Activated T-helper 2 cell treated with anti-CD3 and anti-CD28 coated beads, Interferon-gamma antibody, Interleukin-2, Interleukin-4, amounts not matched to agents 10 μg/mL and 5 μg/mL and 100 μg/mL, durations not matched to agents 14 hours and 24 hours and 36 hours (primary cell): ENCODE measurements at places on chromosomes 7 and 10.

DNA sequence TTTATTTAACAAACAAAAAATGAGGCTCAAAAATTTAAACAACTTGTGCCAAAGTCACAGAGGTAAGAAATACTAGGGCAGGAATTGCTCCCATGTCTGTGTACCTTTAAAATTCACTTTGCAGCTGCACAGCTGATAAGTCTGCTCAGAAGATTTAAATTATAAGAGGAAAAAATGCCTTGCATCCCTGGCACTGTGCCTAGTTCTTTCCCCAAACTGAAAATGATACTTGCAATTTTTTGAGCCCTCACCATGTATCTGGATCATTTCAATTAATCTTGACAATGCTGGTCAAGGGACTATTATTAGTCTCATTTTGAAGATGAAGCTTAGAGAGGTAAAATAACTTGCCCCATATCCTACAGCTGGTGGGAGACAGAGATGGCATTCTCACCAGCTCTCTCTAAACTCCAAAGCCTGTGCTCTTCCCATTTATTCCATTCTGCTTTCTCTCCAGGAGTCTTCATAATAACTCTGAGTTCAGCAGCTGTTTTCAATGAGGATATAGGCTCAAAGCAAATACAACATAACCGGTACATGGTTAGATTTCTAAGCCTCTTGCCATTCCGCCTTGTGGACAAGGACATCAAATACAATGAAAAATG is 350.5 kb upstream of the LRRTM3 start:
- H3K4me1 ChIP-seq = no peaks in the 10 kb centered on the region
- H3K27me3 ChIP-seq = no peaks in the 10 kb centered on the region
- H3K4me3 ChIP-seq = no peak overlapping the region
- no peak overlapping the region for H3K27ac ChIP-seq
- DNase-seq = no peak
- H3K36me3 ChIP-seq = no peaks in the 10 kb centered on the region

DNA sequence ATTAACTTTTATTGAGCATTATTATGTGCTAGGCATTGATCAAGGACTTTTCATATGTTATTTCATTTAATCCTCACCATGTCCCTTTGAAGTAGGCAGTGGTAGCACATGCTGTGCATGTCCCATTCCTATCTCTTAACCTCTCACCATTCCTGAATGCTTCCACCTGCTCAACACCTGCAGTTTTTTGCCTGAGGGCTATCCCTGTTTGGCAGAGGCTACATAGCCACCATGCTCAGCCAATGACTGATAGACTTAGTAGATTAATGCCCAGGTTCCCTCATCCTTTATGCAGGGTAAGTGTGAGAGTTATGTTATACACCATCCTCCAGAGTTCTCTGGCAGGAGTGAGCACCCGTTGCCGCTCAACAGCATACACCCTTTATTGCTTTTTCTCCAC is 387.8 kb downstream of the BBS9 start:
- no peak for DNase-seq
- no peaks in the 10 kb centered on the region for H3K36me3 ChIP-seq
- H3K4me3 ChIP-seq = no peak overlapping the region
- H3K27ac ChIP-seq = no peak overlapping the region
- H3K27me3 ChIP-seq = no peaks in the 10 kb centered on the region

GRCh38 chr10:128833671-128834070 is 633.4 kb upstream of the MGMT start:
- no peak overlapping the region for H3K27ac ChIP-seq
- H3K27me3 ChIP-seq = no peaks in the 10 kb centered on the region
- DNase-seq = no peak
- no peak overlapping the region for H3K4me3 ChIP-seq
- no peaks in the 10 kb centered on the region for H3K36me3 ChIP-seq
- H3K4me1 ChIP-seq = no peaks in the 10 kb centered on the region

GRCh38 chr7:79282070-79282694 is 171.3 kb downstream of the MAGI2 start:
- no peak overlapping the region for H3K27ac ChIP-seq
- no peaks in the 10 kb centered on the region for H3K4me1 ChIP-seq
- DNase-seq = no peak
- no peaks in the 10 kb centered on the region for H3K27me3 ChIP-seq
- H3K36me3 ChIP-seq = no peaks in the 10 kb centered on the region
- no peak overlapping the region for H3K4me3 ChIP-seq

DNA sequence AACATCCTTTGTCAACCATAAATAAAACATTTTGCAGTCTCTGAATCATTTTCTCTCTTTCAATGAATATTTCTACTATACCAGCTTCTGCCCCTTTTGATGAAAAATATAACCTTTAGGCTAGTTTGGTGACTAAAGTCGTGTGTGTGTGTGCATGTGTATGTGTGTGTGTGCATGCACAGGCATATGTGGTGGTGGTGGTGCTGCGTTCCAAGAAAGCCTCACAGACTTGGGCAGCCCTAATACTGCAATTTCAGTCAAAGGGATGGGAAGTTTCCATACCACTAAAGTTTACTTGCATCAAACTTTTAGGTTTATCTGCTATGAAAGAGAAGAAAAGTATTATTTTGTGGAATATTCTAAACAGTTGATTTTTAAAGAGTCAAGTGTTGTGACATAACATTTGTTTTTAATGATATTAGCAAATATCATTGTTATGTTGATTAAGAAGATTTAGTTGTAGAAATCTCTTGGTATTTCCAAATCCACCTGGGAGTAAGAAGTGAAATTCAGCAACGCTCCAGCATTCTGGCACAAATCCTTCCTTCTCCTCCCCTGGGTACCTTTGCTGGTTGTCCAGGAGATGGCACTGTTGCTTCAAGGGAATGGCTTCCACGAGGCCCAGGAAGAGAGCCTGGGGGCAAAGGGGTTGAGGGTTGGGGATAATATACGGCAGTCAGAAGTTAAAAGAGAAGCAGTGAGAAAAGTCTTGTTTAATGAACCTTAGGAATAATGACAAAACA is 41.5 kb downstream of the ASB4 start:
- peaks cover 9% of the 10 kb centered on the region for H3K27me3 ChIP-seq
- no peaks in the 10 kb centered on the region for H3K4me1 ChIP-seq
- no peak overlapping the region for H3K27ac ChIP-seq
- no peak overlapping the region for H3K4me3 ChIP-seq
- DNase-seq = no peak
